H1 (cell line): ENCODE measurements at places on chromosomes 4 and X. TPM values are rescaled to one million over a fixed set of nuclear protein-coding genes. Genes with fewer than 3 reads are reported as not detected.

The TSPAN7 gene
- polyA plus RNA-seq, result 34.3 and 37.7 TPM in 2 replicates

The OCRL gene
- 8.5 and 12.7 TPM in 2 replicates for polyA plus RNA-seq

The TLR10 gene
- not detected in 2 replicates for polyA plus RNA-seq

The RS1 gene
- polyA plus RNA-seq, result 0.02 and 0.03 TPM in 2 replicates

The AVPR2 gene
- polyA plus RNA-seq, result 0.08 and 0.09 TPM in 2 replicates

The LAS1L gene
- polyA plus RNA-seq, result 39.5 and 49.4 TPM in 2 replicates
